Central memory CD4-positive, alpha-beta T cell (primary cell): ENCODE measurements at places on chromosomes 7 and 10.

DNA sequence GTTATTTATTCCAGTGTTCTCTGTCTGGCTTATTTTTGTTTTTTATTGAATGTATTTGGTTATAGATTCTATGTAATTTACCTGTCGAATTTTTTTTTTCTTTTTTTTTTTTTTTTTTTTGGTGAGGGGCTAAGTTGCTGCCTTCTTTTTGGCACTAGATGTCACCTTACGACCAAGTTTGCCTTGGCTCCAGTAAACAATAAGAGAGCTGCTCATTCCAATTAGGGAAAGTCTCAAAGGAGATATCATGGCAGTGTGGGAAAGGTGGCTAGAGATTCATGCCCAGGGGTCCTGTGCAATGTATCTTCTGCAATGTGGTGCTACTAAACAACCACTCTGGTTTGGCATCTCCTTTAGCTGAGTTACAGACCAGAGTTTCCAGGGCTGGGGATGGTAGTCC lies 84.0 kb downstream of the PTPN20 start:
- no peak for DNase-seq

DNA sequence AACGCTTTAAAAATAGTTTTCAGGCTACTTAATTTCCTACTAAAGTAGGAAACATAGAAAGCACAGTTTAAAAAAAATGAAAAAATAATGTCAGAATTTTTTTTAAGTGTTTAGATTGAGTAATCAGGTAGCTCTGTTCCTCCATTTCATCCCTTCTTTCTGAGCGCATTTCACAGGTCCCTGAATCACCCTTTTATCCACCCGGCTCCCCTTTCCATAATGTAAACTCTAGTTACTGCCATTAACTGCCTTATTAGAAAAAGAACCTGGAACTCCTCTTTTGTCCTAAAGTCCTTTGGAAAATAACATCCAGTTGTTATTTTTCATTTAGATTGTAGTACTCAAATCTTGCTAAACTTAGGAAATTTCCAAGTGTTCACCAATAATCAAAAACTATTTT lies 5.8 kb downstream of the KCND2 start:
- DNase-seq, result no peak

DNA sequence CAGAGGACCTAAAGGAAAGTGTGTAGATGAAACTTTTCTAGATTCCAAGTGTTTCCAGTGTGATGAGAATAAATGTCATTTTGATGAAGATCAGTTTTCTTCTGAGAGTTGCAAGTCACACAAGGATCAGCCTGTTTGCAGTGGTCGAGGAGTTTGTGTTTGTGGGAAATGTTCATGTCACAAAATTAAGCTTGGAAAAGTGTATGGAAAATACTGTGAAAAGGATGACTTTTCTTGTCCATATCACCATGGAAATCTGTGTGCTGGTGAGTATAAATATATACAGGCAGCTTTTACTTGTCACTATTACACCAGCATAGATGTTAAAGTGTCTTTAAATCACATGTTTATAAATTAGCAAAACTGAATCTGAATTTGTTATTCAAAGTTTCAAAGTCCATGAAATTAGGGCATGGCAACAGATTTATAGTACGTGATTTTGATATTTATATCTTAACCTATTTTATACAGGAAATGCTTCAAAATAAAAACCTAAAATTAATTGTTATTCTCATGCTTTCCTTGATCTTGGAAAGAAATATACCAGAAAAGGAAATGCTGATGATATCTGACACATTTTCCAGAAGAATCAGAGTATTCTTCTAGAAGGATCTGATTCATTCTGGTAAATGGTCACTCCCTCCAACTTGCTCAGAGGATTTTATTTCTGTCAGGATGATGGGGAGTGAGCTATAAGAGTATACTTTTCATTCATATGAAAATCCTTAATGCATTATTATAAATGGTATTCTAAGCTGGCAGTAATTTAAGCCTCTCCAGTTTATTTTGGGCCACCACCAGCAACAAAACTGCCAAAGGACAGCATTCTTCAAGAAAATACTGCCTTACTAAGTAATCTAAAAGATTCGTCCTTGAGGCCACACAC lies 71.4 kb downstream of the ITGB8 start:
- DNase-seq, result no peak

DNA sequence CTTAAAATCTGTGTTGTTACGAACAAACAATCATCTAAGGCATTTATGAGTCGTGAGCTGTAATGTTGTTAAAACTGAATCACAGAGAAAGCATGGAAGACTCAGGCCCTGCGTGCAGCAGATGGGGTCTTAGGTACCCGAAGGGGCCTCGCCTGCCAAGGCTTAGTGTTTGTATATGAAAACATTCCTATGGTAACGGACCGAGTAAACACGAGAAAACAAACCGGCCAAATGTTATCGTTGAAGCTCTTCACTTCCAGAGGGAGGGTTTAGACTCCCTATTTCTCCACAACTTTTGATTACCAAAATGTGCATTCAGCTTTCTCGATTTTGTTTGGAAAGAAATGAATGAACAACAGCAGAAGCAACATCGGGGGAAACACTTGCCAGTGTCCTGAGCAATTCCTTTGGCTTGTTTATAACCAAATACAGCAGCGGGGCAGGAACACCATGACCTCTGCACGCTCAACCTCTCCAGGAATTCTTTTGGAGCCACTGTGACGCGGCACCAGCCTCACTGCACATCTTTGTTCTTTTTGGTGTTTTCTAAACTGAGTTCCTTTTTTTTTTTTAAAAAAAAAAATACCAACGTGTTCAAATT lies 121.6 kb upstream of the KLF6 start:
- DNase-seq, result no peak

- DNase-seq, result no peak
Measured at GRCh38 chr7:73999664-74000435, 28.1 kb upstream of the ELN start.

GRCh38 chr10:96319754-96320474 lies 15.7 kb downstream of the DNTT start:
- no peak for DNase-seq

DNA sequence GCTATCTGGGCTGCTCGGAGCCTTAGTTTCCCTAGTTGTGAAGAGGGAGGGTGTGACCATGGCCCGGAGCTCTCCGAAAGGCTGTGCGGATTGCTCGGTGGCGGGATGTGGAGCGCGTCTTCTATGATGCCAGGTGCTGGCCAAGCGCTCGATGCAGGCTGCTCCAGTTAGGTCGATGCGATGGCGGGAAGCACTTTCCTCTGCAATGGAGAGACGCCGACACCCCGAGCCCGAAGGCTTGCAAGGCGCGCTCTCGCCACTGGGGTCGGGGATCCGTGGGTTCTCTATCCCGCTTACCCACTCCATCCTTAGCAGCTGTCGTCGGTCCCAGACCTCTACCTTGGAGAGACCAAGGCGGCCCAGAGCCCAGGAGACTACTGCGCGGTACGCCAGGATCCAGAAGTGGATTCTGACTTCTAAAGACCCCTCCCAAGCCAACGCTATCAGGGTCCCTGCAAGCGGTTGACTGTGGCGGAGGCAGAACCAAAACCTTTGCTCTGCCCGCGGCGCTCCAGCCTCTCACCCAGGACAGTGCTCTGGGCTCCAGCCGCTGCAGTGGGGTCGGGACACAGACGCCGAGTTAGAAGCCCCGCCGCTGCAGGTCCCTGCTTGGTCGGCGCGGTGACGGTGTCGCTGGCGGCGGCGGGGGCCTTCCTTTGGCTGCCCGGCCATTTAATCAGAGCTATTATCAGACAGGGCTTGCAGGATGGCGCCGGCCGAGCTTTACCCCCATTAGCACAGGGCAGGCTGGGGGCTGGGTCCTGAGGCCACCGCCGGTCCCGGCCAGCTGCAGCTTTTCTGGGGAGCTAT lies 7.8 kb upstream of the TBX20 start:
- no peak for DNase-seq

- no peak for DNase-seq
Measured at GRCh38 chr10:86642499-86642898, 11.8 kb upstream of the OPN4 start.

GRCh38 chr7:184294-185264 lies 7.8 kb upstream of the FAM20C start:
- no peak for DNase-seq

GRCh38 chr7:155739538-155740143 lies 72.6 kb downstream of the SHH start:
- DNase-seq, result peak; percentile 4

GRCh38 chr7:156318426-156318825 lies 322.1 kb upstream of the RNF32 start:
- no peak for DNase-seq

- peak; percentile 33 for DNase-seq
Measured at GRCh38 chr7:149496642-149497391, 792 bp downstream of the ZNF746 start.

DNA sequence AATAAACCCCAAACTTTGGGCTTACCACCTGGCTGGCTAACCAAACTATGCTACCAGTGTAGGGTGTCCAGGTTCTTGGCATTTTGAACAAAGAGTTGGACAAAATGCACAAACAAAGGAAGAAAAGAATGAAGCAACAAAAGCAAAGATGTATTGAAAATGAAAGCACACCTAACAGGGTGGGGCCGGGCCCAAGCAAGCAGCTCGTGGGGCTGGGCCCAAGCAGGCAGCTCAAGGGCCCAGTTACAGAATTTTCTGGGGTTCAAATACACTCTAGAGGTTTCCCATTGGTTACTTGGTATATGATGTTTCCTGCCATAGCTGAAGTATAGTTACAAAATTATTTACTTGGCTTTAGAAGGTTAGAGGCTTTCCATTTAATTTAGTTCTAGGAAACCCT lies 15.7 kb downstream of the ACADSB start:
- DNase-seq, result no peak

GRCh38 chr10:17891435-17891834 lies 60.3 kb upstream of the SLC39A12 start:
- no peak for DNase-seq

GRCh38 chr10:128316121-128316726 lies 190.0 kb upstream of the MKI67 start:
- DNase-seq, result no peak

DNA sequence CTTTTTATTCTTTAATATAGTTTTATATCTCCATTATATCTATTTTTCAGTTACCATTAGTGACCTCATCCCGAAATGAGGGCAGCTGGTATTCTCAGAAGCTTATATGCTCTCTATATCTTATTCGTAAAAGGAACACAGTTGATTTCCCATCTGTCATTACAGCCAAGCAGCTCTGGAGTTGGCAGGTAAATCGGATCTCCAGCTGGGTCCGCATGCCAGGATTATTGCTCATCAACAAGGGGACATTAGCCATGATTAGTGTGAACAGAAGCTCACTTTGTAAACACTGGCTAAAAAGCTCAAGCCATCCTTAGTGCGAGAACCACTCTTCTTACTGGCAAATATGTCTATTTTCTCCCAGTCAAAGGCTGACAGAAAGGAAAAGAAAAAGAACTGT lies 180.3 kb downstream of the NPSR1 start:
- DNase-seq, result no peak

- peak; percentile 25 for DNase-seq
Measured at GRCh38 chr10:80596391-80597257, 58.9 kb downstream of the SH2D4B start.

DNA sequence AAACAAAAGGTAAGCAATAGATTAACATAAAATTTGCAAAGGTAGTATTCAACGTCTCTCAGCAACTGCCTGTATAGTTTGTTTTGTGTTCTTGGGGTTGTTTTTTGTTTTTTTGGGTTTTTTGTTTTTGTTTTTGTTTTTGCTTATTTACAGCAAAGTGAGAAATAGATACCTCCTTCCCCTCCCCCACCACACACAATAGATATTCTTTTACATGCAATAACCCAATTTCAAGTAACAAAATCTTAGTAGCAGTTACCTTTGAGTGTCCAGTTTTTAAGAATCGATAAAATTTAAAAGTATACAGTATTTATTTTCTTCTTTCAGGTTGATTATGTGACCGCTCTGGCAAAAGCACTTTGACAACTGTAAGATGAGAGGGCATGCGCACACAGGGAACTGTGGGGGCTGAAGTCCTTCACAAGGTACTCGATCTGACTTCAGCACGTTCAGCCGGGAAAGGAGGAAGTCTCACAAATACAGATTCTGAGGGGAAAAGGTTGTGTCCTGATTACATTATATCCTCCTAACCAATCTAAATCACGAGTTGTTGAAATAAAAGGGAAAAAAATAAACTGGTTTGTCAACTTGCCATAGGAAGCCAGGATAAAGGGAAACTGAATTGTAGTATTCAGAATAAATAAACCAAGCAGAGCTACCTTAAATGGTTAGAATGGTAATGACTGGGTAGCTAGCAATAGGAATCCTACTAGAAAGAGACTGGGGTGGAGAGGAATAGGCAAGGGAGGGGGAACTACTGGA lies 47.8 kb downstream of the CPEB3 start:
- DNase-seq, result peak; percentile 13

DNA sequence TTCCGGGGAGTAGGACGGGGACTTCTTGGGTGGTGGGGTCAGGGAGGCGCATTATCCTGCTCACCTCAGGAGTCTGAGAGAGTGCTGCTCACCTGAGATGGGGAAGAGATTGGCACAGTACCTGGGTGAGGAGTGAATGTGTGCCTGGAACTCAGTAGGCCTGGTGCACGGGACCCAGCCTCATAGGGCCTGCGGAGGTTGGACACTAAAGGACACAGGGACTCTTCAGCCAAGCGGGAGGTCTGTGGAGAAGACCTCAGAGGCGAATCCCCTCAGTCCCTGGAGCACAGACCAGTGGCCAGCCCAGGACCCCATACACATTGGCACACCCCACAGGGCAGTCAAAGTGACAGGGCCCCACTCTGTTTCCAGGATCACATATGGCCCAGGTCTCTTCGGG lies 73.2 kb downstream of the OAT start:
- no peak for DNase-seq
